ENCODE measurements at places on chromosomes 12 and 14.
A peak's percentile ranks its signal among the peaks of the same experiment; 100 is the strongest.

DNA sequence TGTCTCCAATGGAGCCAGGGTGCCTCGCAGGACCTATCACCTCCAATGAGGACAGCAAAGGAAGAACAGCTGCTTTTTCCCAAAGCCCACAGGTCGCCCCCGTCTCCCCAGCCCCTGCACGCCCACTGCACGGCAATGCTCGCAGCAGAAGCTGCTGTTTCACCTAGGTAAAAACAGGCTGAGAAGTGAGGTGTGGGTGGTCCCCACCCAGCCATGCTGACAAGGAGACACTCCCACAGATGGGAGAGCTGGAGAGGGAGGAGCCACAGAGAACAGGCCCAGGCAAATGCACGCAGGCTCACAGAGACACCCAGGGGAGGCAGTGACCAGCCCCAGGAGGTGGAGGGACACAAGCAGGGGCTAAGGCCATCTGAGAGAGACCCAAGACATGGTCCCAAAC is 10.4 kb downstream of the CFAP73 start:
- DNase-seq: no peak

GRCh38 chr12:128783129-128783574 is 40.6 kb downstream of the SLC15A4 start:
- DNase-seq: peak; percentile 44

DNA sequence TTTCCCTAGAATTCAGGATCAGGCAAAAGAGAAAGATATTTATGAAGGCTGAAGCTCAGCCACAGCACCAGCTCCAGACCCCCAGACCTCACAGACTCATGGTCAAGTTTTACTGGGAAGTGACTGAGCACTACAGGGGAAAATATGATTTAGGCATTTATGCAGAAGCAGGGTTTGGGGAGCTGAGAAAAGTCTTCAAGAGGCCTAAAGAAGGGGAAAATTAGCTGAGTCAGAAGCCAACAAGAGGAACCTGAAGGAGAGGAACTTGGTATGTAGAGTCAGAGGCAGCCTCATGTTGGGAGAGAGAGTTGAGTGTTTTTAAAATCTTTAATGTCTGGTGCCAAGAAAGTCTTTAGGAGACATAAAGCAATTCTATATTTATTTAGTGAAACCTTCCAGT is 63.0 kb downstream of the FOS start:
- no peak for DNase-seq

- DNase-seq: no peak
Observed at GRCh38 chr12:10088031-10088430, 10.8 kb downstream of the CLEC1A start.

GRCh38 chr14:20830831-20831230 is 28.2 kb upstream of the RNASE1 start:
- DNase-seq: no peak

Data from CD4-positive, alpha-beta T cell treated with Interleukin-21 for 1 hour (primary cell).